ENCODE measurements at places on chromosomes 13 and 19. TPM values are rescaled to one million over a fixed set of nuclear protein-coding genes. Genes with fewer than 3 reads are reported as not detected.

DNA sequence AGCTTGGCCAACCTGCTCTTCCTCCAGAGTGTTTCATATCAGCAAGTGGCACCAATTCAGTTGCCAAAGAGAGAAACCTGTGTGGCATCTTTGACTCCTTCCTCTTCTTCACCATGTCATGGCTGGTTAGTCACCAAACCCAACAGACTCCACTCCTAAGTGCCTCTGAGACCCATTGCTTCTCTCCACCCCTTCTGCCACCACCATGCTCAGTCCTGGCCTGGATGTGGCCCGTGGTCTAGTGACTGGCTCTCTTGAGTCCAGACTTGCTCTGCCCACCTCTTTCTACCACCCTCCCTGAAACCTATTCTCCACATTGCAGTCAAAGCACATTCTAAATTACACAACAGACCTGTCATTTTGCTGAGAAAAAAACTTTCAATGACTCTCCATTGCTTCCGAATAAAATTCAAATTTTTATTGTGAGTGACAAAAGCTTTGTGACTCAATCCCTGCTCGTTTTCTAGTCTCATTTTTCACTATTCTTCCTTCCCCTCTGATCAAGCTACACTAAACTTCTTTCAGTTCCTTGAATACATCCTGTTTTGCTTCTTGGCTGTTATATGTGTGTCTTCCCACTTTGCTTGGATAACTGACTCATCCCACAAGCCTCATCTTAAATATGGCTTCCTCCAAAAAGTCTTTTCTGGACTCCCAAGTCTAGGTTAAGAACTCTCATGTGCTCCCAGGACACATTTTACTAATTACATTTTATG is 12.0 kb upstream of the TNFSF11 start:
- H3K27ac ChIP-seq: no peak overlapping the region
- DNase-seq: no peak
- H3K27me3 ChIP-seq: no peaks in the 10 kb centered on the region
- H3K4me3 ChIP-seq: no peak overlapping the region
- no peaks in the 10 kb centered on the region for H3K4me1 ChIP-seq

DNA sequence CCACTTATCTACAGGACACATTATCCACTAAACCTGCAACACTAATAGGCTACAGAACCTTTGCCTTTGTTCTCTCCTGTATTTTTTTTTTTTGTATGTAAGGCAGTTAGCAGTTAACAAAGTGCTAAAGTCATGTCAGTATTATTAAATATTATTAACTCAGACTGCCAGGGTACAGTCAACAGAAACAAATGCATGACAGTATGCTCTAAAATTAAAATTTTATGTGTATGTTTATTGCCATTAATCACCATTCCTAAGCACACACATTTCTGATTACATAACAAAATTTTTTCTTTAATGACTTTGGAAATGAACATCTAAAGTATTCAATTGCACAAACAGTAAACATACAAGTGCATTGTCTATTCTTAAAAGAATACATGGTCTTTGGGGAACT is 41.7 kb downstream of the XPO4 start:
- no peaks in the 10 kb centered on the region for H3K27me3 ChIP-seq
- no peak overlapping the region for H3K4me3 ChIP-seq
- no peak for DNase-seq

Gene GYS1
- total RNA-seq: 233 TPM

GRCh38 chr13:98746968-98747367 is 5.5 kb downstream of the SLC15A1 start:
- H3K27ac ChIP-seq: no peak overlapping the region
- H3K4me3 ChIP-seq: no peak overlapping the region
- H3K27me3 ChIP-seq: peaks cover 3% of the 10 kb centered on the region
- peaks cover 3% of the 10 kb centered on the region for H3K4me1 ChIP-seq

Gene ONECUT3
- not detected for total RNA-seq
